ENCODE measurements at places on chromosomes 7 and 10.

DNA sequence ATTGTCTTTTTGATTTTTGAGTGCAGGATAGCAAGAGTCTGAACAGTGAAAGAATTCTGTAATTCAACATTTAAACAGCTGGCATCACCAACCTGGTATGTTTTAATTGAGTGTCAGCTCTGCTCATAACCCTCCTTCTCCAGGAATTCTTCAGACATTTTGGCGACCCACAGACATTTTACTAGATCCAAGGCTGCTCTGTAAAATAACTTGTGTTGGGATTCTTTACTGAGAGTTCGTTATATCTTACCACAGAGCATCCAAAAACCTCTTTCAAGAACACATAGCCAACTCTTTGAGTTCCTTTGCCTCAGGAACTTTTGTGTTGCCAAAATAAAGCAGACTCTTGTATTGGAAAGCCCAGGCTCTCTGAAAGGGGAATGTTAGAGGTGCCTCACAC is 27.7 kb upstream of the SORCS3 start:
- no peak for DNase-seq

- DNase-seq: peak; percentile 78
Measured at GRCh38 chr10:12766223-12766622, 235.3 kb downstream of the CCDC3 start.

DNA sequence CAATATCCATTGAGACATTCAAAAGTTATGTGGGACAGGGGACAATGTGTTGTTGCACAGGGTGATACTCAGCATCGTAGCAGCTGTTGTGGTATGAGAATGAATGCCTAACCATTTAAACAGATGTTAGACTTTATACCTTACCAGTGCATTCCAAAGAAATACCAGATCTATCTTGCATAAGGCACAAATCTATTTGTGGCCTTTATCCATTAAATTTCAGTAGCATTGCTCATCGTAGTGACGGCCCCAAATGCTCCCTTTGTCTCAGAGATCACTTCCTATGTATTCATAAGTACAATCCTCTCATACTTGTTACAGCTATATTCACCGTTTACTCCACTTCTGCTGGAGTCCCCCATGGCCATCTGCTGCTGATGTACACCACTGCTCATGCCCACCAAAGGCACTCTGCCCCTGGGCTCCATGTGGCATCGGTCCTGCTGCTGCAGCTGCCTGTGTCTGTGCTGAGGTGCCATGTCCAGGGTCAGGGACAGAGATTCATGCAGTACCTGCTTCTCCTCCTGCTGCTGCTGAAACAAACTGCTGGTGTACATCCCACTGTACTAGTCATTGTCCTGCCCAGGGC is 96.3 kb downstream of the CPED1 start:
- no peak for DNase-seq

DNA sequence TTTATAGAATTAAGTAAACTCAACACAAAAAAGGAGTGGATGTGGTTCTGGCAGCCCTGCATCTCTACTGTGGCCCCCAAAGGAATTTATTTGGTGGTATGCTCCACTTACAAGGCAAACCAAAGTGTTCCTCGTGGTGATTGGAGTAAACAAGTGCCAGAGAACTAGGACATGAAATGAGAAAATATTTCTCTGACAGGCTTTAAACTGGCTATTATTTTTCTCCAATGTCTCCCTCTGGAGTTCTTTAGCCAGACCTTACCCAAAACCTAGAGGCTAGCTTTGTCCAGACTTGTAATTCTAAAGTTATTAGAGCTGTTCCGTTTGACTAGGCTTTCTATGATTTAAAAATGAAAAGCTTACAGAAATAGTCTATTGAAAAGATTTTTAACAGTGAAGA is 990.1 kb downstream of the CNTNAP2 start:
- DNase-seq: no peak

GRCh38 chr10:91296471-91296870 is 76.0 kb downstream of the PCGF5 start:
- peak; percentile 13 for DNase-seq

- no peak for DNase-seq
Measured at GRCh38 chr10:34477249-34477648, 337.8 kb downstream of the PARD3 start.
